Body of pancreas (tissue), 4 donors: ENCODE measurements at places on chromosomes 7 and 10.

- peak; percentile 67 for DNase-seq
These were observed 85.0 kb downstream of the ZMIZ1 start for GRCh38 chr10:79153745-79154144.

DNA sequence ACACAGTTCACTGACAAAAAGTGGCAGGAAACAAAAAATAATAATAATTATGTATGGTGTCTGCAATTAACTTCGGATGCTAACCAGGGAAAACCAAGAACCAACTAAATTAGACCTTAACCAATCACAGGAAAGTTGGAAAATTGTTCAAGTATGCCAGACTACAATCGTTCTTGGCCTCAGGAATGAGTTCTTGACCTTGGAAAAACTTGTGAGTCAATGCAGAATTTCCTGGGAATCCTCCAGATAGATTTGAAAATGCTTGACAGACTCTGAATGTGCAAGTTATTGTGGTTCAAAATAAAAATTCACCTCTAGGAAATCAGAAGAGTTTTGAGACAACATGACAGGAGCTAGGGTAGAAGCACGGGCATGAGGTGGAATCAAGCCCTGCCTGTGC is 171.5 kb downstream of the C7orf25 start:
- DNase-seq = no peak

DNA sequence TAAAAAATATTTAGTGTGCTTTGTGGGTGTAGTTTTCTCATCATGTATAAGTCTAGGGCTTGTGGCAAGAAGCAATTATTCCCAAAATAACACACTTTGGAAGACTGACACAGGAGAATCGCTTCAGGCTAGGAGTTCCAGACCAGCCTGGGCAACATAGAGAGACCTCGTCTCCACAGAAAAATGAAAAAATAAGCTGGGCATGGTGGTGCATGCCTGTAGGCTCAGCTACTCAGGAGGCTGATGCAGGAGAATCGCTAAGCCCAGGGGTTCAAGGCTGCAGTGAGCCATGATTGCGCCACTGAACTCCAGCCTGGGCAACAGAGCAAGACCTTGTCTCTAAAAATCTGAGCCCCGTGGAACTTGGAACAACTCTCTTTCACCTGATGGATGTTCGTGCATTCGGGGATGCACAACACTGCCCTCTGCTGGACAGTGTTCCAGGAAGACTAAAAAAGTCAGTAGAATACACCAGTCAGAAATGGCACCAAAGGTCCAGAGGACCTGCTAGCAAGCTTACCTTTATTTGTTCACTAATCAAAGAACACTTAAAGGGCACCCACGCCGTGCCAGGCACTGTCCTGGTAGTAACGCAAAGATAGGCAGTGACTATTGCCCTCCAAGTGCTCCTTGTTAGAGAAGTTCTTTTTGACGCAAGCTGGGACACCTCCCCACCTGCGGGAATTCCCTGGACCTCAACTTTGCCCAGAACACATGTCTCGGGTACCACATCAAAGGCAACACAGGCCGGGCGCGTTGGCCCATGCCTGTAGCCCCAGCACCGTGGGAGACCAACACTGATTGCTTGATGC is 81.9 kb upstream of the CALN1 start:
- peak; percentile 75 for DNase-seq

DNA sequence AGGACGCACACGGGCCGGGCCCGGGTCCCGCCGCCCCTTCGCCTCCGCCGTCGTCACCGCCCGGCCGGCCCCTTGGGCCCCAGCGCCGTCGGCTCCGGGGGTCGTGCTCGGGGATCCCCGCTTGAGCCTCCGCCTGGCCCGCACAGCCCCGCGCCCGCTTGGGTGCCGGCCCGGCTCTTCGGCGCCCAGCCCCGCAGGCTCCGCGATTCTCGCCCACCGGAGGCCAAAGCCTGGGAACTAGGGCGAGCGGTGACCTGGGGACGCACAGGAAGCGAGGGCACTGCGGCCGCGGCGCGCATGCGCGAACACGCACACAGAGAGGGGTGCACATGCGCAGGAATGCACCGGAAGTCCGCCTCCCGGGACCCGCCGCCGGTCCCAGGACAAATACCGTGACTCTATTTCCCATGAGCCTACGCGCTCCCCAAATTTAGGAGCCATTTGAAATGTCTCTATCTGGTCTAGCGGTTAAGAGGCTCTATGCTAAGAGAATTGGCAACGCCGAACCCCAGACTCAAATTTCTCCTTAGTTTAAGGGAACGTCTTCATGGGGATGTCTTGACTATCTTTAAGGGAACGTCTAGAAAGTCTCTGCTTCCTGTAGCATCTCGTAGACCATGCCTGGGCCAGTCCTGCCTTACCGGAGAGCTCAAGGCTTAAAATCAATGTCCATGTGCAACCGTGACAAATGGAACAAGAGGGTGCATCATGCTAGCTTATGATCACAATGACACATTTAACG is at the start of gene ZNF12:
TSS of gene ZNF12 (minus strand) at position 282 of the 742 bp plus-strand sequence. CDS start 1,774 bp downstream, outside the sequence.
- DNase-seq = peak; percentile 98

GRCh38 chr7:74267756-74268565 is 13.8 kb upstream of the RFC2 start:
- no peak for DNase-seq

DNA sequence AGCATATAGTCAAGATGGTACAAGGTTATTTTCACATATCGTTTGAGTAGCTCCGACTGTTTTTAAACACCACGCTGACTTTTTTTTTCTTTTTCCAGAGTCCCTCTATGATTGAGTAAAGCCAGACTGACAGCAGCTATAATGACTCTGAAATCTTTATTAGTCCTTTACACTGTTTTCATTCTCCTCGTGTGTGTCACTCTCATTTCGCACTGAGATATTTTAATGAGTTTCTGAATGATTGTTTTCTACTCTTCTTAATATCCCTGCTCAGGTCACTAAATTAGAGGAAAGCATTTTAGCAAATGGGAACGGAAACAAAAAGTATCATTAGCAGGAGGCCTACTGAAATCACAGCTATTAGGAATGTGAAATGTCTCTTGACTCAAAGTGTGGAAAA is 162.3 kb upstream of the MTPN start:
- no peak for DNase-seq

DNA sequence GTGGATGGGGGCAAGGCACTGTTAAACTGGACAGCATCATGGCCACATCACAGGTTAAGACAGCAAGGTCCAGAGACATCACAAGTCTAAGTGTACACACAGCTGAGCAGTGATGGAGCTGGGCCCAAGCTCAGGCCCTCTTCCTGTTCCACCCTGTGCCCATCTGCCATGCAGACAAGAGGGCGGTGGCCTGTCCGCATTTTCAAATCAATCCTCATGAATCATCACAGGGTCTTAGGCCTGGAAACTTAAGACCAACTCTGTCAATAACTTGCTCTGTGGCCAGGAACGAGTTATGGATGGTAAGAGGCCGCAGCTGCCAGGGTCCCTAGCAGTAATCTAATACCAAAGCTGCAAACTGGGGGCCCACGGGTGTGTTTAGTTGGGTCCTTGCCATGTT is 3.2 kb downstream of the C10orf105 start:
- DNase-seq = no peak

DNA sequence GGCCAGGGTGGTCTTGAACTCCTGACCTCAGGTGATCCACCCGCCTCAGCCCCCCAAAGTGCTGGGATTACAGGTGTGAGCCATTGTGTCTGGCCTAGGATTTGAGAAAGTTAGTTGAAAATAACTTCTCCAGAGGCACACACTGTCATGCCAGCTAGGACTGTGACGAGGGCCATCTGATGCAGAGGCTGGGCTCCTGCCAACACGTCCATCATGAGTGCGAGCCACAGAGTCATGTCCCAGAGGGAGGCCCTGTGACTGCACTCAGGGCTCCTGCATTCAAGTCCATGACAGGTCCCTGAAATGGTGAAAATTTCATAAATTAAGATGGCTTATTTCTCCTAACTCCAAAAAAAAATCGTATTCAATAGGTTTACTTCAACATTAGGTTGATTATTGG is 17.1 kb downstream of the C10orf120 start:
- no peak for DNase-seq

GRCh38 chr7:153522261-153522660 is 529.9 kb upstream of the DPP6 start:
- DNase-seq = no peak

GRCh38 chr10:13803566-13804554 is 217.1 kb downstream of the PRPF18 start:
- DNase-seq = no peak

DNA sequence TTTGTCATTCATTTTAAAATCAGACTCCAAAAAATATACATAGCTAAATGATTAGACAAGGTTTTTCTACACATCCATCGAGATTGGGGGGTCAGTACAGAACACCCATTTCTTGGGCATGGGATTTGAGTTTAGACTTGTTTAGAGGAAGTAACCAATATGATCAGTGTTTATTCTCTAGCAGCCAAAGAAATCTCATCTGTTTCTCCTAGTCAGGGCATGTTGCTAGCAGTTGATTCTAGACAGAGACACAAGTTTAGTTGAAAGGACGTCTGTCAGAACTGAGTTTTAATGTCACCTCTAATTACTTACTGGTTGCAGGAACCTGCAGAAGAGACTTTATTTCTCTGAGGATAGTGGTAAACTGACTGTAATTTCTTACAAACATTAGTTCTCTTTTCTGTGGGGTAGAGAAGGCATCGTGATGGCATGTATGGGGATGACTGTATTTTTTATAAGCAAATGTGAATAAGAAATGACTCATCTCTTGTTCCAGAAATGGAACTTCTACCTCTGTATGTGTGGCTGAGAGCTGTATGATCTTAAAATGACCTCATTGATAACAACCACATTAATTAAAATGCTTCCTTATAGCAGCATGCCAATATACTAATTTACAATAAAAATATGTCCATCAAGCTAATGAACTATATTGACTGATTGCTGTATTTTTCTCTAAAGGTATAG is 30.6 kb upstream of the RHOBTB1 start:
- no peak for DNase-seq

DNA sequence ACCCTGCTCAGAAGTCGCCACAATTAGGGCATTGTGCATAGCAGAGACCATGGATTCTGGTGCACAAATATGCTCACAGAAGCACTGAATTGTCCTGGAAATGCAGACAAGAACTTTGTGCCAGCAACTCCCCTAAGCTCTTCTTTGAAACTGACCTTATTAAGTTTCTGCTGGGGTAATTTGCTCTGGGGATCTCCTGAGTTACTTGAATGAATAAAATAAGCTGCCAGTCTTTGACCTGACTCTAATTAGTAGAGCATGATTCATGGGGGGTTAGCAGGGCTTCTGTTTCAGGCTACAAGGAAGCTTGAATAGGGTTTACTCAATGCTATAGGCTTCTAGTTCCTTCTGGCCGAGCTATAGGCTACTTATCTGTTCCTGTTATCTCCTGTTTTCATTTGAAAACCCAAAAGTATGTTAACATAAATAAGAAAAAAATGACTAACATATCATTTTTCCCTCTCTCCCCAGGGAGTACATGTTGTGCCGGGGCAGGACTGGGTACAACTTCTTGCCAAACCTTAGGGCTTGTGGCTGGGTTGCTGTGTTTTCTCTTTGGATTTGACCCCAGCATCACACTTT is 169.0 kb upstream of the TMEM229A start:
- DNase-seq = no peak

DNA sequence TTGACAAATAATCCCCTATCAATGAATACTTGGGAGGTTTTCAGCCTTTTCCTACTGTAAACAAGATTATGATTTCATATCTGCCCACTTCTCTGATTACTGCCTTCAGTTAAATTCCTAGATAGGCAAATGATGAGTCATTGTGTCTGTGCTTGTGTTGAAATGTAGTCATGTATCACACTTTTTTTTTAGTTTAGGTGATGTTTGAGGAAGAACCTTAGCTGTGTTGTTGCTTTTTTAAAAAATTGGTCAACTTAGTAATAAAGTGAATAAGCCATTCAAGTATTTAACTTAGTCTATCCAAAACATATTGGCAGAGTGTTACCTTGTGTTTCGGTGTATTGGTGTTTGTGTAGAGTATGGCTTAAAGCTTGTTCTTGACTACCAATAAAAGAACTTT is 60.0 kb downstream of the WAC start:
- no peak for DNase-seq

DNA sequence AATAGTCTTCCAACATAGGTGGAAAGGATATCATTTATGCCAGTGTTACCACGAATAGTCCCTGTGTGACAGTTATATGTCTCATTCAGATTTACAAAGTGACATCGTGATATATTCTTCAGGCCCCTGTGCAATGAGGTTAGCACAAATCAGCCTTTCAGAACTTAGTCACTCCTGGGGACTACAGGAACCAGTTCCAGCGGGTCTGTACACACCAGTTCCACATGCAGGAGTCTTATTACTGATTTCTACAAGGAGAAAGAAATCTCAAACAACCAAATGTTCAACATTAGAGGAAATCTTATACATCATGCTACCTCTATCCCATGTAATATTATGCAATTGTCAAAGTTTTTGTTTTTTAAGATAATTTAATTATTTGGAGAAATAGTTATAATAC is 4.4 kb upstream of the WDR91 start:
- DNase-seq = no peak

GRCh38 chr10:94630017-94630688 is 53.4 kb upstream of the CYP2C18 start:
- no peak for DNase-seq

DNA sequence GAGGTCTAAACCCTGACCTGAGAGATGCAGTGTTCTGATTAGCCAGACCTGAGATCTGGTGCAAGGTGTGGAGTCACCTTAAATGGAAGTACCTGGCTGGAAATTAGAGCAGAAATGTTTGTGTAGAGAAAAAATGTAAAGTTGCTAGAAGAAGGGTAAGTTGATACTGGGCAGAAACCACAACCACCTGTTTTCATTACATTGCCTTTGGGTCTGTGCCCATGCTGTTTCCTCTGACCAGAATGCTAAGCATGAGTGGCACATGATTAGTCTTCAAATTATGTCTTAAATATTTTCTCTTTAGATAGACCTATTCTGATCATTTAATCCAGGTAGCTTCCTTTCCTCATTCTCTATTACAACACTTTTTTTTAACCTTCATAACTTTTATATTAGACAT is 69.0 kb downstream of the CASD1 start:
- no peak for DNase-seq
